Activated T-cell treated with anti-CD3 and anti-CD28 coated beads for 1 hour (primary cell): ENCODE measurements at places on chromosomes 13 and 19.

GRCh38 chr13:83350569-83350968 is 531.7 kb downstream of the SLITRK1 start:
- no peak for DNase-seq

GRCh38 chr13:113232208-113233003 is 23.0 kb downstream of the CUL4A start:
- DNase-seq = no peak

- no peak for DNase-seq
These were observed 1456.1 kb upstream of the MIR17HG start for GRCh38 chr13:89891416-89891815.

GRCh38 chr19:3171894-3172672 is 6.5 kb upstream of the S1PR4 start:
- DNase-seq = no peak

DNA sequence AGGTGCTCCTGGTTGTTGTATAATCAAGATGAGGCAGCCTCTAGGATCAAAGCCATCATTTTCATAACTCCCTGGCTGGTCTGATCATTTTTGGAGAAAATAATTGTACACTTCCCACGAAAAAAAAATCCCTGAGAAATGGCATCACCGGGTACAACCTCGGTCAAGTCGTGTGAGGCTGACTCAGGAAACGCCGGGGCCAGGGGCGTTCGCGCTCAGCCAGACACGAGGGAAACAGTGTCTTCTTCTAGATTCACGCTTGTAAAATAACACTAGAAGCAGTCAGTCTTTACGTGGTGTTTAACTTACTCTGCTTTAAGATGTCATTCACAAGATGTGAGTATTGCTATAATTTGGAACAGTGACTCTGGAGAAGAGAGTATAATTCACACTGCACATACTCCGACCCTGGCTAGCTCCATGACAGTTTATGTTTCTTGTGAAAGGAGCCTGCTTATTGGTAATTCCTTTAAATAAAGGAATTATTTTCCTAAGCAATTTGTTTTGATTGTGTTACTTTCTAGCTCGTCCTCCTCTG is 109.0 kb upstream of the SOX1 start:
- no peak for DNase-seq

GRCh38 chr13:26985285-26985878 is 186.2 kb downstream of the USP12 start:
- DNase-seq = peak; percentile 55

- no peak for DNase-seq
These were observed 88.8 kb downstream of the MBNL2 start for GRCh38 chr13:97310809-97311436.

- DNase-seq = no peak
These were observed 232.2 kb downstream of the DLEU7 start for GRCh38 chr13:50611117-50611781.

- no peak for DNase-seq
These were observed 188.2 kb upstream of the RFC3 start for GRCh38 chr13:33629605-33630360.

GRCh38 chr13:92122186-92122853 is 723.9 kb downstream of the GPC5 start:
- DNase-seq = no peak

DNA sequence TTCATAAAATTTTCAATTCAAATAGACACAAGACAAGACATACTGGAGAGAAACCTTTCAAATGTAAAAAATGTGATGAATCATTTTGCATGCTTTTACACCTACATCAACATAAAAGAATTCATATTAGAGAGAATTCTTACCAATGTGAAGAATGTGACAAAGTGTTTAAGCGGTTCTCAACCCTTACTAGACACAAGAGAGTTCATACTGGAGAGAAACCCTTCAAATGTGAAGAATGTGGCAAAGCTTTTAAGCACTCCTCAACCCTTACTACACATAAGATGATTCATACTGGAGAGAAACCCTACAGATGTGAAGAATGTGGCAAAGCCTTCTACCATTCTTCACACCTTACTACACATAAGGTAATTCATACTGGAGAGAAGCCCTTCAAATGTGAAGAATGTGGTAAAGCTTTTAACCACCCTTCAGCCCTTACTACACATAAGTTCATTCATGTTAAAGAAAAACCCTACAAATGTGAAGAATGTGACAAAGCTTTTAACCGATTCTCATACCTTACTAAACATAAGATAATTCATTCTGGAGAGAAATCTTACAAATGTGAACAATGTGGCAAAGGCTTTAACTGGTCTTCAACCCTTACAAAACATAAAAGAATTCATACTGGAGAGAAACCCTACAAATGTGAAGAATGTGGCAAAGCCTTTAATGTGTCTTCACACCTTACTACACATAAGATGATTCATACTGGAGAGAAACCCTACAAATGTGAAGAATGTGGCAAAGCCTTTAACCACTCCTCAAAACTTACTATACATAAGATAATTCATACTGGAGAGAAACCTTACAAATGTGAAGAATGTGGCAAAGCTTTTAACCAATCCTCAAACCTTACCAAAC is 24.6 kb upstream of the ZNF431 start:
- DNase-seq = no peak

GRCh38 chr13:101572456-101572855 is 120.0 kb downstream of the ITGBL1 start:
- DNase-seq = no peak

DNA sequence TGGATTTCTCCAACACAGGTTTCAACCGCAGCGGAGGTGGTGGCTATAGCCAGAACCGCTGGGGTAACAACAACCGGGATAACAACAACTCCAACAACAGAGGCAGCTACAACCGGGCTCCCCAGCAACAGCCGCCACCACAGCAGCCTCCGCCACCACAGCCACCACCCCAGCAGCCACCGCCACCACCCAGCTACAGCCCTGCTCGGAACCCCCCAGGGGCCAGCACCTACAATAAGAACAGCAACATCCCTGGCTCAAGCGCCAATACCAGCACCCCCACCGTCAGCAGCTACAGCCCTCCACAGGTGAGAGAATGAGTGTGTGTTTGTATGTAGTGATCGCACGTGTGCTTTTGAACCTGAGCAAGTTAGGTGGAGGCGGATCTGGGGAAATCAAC is 6.0 kb upstream of the CCDC97 start:
- no peak for DNase-seq

GRCh38 chr13:37797631-37798030 is 71.9 kb downstream of the TRPC4 start:
- DNase-seq = no peak

- DNase-seq = no peak
These were observed 578.7 kb upstream of the SLITRK1 start for GRCh38 chr13:84460989-84461388.

DNA sequence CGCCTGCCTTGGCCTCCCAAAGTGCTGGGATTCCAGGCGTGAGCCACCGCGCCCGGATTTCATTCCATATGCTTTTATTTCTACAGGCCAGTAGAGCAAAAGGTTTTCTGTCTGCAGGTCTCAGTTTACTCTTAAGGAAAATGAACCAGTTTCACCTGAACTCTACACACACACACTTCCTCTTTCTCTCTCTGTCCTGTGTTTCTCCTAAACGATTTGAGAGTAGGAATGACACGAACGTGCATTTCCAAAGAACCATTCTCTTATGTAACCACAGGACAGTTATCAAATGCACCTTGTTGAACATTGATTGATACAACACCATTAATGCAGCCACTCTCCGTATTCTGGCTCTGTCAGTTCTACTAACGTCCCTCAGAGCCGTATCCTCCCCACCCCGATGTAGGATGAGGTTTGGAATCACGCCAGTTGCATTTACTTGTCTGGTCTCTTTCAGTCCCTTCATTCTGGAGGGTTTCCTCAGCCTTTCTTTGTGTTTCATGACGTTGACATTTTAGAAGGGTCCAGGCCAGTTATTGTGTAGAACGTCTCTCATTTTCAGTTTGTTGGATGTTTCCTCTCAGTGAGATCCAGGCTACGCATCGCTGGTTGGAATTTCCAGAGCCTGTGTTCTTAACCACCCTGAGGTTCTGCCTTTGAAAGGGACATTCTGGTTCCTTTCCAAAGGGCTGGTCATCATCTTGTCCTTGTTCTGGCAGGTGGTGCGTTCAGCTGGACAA is 36.0 kb downstream of the BICRA start:
- no peak for DNase-seq

GRCh38 chr19:5336195-5336965 is 4.2 kb downstream of the PTPRS start:
- no peak for DNase-seq

GRCh38 chr19:2607712-2608601 is 94.5 kb downstream of the GNG7 start:
- peak; percentile 55 for DNase-seq

- peak; percentile 66 for DNase-seq
These were observed 15.1 kb downstream of the NDUFB7 start for GRCh38 chr19:14556662-14557188.

DNA sequence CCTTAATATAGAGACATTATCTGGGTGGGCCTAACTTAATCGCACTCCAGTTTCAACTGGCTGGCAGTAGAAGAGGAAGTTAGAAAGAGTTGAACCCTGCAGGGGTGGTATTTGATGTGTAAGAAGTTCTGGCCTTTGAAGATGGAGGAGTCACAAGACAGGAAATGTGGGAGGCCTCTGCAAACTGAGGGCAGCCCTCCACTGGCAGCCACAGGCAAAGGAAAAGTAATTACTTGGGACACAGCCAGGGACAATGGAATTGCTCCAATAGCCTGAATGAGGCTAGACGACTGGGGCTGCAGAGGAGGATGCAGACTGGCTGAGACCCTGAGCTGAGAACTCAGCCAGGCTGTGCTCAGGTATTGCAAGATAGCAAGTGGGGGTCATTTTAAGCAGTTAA is 703.3 kb upstream of the ARGLU1 start:
- DNase-seq = no peak

- peak; percentile 11 for DNase-seq
These were observed 17.3 kb downstream of the PLD3 start for GRCh38 chr19:40365613-40366401.

DNA sequence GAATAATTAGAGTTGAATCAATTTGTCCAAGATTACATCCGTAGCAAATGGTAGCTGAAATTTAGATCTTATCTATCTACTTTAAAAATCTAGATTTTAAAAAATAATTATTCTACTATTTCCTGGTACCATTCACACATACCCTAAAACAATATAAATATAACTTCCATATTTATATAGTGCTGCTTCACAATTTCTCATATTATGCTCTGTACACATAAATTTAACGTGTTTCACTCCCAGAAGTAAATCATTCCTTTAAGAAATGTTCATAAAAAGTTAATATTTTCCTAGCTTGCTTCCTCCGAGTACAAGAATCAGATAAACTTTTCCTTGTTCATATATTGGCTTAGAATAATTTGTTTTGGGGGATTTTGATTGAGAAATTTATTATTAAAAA is 857.0 kb upstream of the SPRY2 start:
- DNase-seq = no peak

DNA sequence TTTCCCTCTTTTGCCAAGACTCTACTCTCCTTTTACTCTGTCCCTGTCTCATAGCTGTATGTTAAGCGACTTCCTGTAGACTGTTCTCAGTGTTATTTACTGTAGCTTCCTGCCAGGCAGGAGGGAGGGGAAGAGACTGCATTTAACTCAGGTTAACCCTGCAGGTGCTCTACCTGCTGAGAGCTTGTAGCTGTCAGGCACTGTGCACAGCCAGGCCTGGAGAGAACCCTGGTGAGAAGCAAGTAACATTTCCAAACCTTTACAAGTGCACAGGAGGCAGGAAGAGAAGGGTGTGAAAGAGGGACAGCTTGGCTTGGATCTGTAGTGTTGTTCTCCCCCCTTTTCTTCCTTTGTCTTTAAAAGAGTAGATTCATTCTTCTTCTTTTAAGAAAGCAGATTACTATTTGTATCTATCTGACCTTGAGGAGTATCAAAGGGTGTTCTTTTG is 167.1 kb downstream of the LMO7 start:
- peak; percentile 4 for DNase-seq

DNA sequence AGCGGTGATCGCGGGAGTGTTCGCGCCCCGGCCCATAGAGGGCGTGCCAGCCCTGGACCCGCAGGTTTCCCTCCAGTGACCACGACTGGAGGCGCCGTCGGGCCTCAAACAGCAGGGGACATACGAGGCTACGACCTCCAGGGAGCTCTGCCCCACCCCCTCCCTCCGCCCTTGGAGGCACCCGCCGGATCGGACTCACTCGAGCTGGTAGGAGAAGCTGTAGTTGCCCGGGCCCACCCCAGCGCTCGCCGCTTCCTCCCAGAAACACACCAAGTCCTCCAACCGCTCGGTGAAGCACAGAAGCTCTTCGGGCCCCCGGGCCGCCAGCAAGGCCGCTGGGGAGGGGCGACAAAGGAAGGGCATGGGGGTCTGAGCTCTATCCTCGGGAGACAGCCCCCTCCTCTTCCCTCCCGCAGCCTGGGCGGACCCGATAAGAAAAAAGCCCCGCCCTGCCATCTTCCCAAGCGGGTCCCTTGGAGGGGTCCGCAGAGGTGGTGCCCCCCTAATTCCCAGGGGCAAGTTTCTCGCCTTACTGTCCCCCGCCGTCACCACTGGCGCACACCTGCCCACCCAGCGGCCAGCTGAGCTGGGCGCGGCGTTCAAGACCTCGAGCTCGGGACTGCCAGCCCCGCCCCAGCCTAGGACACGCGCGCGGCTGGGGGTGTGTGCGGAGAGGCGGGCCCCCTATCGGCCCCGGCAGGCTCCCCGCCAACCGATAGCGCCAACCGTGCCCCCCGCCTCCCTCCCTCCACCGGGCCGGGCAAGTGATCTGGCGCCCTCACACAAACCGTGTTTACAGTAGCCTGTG is 1.0 kb downstream of the EPOR start:
- DNase-seq = peak; percentile 19

GRCh38 chr13:24134757-24135156 is 25.8 kb upstream of the SPATA13 start:
- DNase-seq = no peak

- no peak for DNase-seq
These were observed 5.7 kb downstream of the AP1M1 start for GRCh38 chr19:16203256-16204004.

GRCh38 chr13:62850331-62850730 is 1434.7 kb upstream of the PCDH20 start:
- no peak for DNase-seq

GRCh38 chr13:104750377-104750776 is 1684.2 kb upstream of the SLC10A2 start:
- no peak for DNase-seq

DNA sequence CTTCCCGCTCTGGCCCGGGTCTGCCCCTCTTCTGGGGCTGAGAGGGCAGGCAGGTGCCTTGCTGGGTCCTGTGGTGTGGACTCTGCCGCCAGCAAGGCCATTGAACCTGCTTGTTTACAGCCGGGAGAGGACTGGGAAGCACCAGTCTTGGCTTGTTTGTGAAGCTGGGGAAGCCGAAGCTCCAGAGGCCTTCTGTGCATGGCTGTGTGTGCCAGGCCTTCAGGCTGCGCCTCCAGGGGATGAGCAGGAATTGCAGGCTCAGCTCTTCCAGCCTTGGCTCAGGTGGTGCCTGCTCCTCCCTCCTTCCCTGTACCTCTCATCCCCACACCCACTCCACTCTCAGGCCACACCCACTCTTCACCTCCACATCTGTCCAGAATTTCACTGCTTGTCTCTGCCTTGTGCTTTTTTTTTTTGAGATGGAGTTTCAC is 17.5 kb downstream of the NDUFB7 start:
- DNase-seq = no peak

DNA sequence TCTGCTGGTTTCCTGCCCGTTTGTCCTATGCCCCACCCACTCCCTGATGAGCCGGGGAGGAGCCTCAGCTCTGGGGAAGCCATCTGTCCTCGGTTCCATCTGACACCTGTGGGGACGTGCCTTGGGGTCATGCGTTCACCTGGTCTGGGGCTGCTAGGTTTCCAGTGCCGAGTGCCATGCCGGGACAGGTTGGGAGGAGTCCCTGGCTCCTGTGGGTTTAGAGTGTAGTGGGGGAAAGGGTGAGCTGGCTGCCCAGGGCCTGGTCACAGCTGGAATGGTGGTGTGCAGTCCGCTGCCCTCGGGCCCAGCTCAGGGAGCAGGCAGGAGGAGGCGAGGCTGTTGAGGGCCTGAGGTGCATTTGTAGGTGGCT is 2.5 kb downstream of the KDM4B start:
- no peak for DNase-seq
